NCI-H1694 treated with DMSO at 0.1 percent for 48 hours (cell line): ENCODE measurements at places on chromosomes 5 and 9.

- peak; percentile 60 for DNase-seq
These were observed 102.4 kb downstream of the CDK5RAP2 start for GRCh38 chr9:120477534-120478001.

DNA sequence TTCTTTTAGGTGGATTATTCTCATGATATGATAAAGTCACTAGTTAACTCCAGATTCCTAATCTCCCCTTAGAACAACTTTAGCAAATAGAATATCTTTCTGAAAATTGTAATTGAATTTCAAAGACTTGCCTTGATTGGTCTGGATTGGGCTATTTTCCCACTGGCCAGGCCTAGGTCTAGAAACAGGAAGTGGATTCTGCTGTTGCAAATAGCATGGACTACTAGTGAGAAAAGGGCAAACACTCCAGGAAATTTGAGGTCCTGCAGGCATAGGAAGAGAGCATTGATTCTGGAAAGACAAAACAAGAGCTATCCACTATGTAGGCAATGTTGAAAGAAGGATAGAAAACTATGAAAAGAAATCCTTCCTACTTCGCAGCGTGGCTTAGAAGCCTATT, 113.4 kb downstream of the KCTD16 start:
- DNase-seq, result no peak

DNA sequence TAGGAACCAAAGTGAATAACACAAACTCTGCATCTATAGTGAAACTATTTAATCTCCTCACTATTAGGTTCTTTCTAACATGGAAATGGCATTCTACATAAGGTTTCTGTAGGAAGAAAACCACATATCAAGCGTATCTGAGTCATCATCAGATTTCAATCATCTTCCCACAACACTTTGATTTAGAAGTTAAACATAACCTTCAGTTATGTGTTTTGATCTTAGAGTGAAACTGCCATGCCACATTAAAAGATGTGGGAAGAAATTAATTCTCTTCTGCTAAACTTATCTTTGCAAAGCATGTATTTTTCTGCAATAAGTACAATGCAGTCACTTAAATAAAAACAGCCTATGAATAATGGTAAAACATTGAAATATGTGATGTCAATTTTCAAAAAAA, 55.0 kb downstream of the MEF2C start:
- no peak for DNase-seq

GRCh38 chr9:135522137-135522877, 1.1 kb downstream of the LCN1 start:
- DNase-seq, result no peak

GRCh38 chr5:5276430-5276829, 136.3 kb downstream of the ADAMTS16 start:
- DNase-seq, result no peak

DNA sequence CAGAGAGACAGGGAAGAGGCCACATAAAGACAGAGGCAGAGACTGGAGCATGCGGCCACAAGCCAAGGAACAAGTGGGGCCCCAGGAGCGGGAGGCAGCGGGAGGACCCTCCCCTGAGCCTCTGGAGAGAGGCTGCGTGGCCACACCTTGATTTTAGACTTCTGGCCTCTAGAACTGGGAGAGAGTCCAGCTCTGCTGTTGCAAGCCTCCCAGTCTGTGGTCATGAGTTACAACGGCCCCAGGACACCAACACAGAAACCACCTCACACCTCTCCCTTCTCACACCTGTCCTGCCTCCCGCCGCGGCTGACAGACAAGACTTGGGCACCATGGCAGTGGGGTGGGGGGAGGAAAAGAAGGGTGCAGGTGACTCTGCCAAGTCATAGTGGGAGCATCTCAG, 2.2 kb downstream of the INPP5E start:
- no peak for DNase-seq

DNA sequence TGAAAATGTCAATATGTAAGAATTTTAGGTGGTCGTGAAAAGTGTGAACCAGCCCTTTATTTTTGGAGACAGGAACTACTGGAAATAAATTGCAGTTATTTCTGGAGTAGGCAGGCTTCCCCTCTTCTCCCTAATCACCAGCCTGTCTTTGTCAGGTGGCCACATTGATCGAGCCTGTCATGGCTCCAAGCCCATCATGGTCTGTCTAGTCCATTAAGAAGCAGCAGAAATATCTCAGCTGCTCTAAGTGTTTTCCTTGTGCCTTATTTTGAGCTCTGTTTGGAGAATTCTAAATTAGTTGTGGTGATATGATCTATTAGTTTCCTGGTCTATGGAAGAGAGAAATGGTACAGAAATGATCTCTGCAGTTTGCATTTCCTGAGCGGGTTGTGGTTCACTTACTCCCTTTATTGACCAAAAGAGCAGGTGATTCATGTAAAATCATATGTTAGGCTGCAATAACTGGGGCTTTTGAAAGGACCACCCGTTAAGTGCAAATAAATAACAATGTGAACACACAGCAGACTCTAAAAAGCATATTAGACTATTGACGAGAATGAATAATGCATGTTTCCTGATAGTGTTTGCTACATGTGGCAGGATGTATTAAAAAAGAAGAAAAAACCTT, 42.3 kb downstream of the BASP1 start:
- DNase-seq, result no peak

DNA sequence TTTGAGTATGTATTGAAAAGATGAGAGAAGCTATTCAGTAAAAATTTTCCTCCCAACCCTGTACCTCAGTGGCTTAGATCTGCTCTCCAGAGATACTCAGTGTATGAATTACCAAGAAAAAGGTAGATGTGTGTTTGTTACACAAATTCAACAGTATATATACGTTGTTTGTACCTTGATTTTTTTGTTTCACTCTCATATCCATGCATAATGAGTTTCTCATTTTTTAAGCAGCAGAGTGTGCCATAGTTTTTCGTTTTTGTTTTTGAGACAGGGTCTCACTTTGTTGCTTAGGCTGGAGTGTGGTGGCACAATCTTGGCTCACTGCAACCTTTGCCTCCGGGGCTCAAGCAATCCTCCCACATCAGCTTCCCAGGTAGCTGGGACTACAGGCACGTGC, 77.7 kb downstream of the RAB24 start:
- no peak for DNase-seq

- DNase-seq, result no peak
These were observed 12.0 kb downstream of the MACROH2A1 start for GRCh38 chr5:135386886-135387628.

GRCh38 chr5:125006011-125006685, 259.7 kb upstream of the ZNF608 start:
- DNase-seq, result no peak

DNA sequence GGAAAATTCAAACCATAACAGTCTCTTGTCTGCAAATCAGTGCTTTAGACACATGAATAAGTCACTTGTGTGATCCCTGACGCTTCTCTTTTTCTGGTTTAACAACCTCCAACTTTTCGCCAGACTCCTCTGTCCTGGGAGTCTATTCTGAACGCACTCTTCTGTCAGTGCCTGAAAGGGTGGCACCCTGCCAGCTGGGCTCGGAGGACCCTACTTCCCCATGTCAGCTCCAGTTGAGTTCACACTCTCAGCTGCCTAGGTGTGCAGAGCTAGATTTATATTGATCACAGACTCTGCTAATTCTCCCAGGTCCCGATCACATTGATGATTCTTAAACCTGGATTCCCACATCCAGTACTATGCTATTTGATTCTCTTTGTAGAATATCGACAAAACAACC, 649.1 kb downstream of the BNC2 start:
- DNase-seq, result no peak

- no peak for DNase-seq
These were observed 88.9 kb downstream of the ANKRD55 start for GRCh38 chr5:56144211-56144610.

DNA sequence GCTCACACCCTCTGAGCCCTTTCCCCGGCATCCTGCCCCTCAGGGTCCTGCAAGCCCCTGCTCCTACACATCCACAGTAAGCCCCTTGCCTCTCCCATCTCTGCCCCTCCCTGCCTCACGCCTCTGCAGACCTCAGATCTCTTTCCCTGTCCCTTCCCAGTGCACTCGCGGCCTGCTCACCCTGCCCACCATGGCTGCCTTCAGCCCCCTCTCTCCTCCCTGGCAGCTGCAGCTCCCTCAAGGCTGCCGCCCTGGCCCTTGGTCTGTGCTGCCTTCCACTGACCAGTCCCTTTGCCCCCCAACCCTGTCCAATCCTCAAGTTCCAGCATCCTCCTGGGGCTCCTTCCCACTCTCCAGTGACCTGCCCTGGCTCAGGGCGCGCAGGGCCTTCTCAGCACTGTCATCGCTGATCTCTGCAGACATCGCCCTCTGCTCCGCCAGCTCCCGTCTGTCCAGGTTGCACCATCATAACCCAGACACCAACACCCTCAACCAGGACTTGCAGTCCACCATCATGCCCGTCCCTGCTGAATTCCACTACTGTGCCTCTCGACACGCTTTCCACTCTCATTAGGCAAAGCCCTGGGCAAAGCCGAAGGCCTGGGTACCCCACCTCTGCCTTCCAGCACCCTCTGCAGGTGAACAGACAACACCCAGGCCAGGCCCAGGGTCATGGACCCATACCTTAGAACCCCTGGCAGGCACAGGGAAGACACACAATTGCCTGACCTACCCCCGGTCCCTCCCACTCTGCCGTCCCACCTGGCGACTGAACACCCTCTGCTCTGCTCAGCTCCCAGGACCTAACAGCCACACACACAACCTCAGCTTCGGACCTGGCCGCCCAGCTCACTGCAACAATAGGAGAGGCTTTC, 97.8 kb upstream of the RUFY1 start:
- no peak for DNase-seq

DNA sequence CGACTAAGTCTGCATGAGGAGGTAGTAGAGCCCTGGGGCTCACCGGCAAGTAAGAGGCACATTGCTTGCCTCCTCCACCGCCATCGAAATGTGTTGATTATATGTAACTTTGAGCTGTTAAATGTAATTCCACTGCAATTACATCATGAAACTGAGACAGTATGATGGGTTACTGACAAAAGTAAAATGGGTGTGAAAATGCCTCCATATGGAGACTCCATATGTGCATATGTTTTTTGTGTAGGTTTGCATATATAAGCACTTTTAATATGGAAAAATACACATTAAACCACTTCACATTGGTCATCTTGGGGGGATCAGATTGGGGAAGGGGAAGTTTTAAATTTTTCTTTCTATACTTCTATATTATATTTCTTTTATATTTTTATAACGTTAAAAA, 29.8 kb downstream of the NFIL3 start:
- no peak for DNase-seq

GRCh38 chr5:149379177-149379761, at the start of gene IL17B:
TSS of gene IL17B (minus strand) at chr5:149379292. CDS start at chr5:149379225, 67 bp downstream.
- no peak for DNase-seq

- peak; percentile 67 for DNase-seq
These were observed 252.1 kb downstream of the SEC61B start for GRCh38 chr9:99474186-99474585.

DNA sequence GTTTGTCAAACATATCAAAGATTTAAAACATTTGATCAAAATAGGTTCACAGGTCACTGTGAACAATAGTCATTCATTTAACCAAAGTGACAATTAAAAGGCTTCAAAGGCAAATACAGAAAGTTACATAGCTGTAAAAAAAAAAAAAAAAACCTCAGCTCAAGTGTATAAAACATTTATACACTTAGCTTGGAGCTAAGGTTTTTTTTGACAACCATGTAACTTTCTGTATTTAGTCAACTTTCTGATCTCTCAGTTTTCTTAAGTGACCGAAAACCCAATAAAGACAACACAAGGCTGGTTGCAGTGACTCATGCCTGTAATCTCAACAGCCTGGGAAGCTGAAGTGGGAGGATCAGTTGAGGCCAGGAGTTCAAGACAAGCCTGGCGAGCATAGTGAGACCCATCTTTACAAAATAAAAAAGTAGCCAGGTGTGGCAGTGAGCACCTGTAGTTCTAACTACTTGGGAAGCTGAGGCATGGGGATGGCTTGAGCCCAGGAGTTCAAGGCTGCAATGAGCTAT, 16.4 kb upstream of the UBTD2 start:
- no peak for DNase-seq

DNA sequence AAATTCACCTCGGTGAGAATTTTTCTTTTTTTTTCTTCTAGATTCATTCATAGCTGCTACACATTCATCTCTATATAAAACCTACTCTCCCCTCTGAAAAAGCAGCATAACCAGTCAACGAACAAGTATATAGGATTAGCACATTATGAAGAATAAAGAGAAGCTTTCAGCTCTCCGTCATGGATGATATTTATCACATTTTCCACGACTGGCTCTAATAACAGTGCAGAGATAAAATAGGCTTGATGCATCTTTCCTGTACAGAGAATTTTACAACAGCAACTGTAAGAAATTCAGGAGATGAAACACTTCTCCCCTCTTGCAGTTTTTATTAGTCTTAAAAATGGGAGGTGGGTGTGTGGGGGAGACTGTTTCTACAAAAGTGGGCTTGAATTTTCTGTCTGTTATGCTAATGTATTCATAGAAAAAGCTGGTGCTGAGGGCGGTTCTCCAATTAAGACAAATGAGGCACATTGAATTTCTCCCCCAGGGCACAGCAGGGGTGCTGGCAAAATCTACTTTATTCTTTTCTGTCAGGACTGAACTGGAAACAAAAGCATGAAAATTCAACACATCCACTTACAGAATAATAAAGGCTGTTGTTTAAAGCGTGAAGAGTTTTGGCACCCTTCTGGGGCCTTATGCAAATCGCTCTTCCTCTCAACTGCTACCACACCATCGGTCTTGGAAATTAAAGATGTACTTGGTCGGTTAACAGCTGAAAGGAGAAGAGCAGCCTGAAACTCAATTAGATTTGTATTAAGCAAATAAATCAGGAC, 233.9 kb upstream of the ZNF608 start:
- DNase-seq, result no peak

GRCh38 chr5:45274241-45274640, 421.9 kb downstream of the HCN1 start:
- no peak for DNase-seq

DNA sequence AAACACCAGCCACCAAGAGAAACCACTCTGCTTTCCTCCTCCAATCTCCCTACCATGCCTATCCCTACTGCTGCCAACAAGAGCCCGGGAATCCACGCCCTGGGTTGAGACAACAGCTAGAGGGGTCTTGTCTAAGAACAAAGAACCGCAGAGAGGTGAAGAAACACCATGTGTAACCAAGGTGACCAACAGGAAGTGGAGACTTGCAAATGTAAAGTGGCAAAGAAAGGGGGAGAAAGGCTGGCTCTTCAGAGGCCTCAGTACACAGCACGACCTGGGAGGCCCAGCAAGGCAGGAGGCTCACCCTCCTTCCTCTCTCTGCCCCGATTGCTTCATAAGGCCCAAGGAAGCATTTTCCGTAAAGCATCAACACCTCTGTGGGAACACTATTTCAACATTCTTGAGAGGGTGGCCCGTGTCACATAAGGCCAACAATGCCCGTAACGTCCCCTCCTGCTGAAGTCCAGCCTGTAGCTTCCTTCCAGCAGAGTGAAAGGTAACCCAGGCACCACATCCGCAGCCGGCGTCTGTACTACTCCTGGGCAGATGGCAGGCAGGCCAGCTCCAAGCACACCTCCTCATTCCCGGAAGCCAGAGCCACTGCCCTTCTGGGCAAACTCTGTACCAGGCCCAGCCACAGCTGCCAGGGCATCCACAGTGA, 18.3 kb downstream of the CCNJL start:
- no peak for DNase-seq

DNA sequence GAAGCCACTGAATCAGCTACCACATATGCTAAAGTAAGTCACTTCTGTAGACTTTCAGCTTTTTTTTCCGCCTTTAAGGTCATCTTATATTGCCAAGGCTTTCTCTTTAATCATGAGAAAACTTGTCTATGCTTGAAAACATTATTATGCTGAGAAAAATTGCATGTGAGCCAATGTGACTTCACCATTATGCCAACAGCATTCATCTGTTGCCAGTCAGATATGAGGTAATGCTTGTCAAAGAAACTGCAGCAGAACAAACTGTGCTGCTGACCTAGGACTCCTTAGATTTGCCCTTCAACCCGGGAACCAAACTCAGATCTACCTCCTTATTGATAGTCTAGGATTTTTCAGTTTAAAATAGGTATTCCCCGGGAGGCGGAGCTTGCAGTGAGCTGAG, 34.3 kb downstream of the SLC44A1 start:
- DNase-seq, result no peak
